NCI-H1930 (cell line): ENCODE measurements at places on chromosomes 12 and 14.
A peak's percentile ranks its signal among the peaks of the same experiment; 100 is the strongest.

- DNase-seq = no peak
Observed at GRCh38 chr14:53932966-53933365, 23.7 kb downstream of the BMP4 start.

DNA sequence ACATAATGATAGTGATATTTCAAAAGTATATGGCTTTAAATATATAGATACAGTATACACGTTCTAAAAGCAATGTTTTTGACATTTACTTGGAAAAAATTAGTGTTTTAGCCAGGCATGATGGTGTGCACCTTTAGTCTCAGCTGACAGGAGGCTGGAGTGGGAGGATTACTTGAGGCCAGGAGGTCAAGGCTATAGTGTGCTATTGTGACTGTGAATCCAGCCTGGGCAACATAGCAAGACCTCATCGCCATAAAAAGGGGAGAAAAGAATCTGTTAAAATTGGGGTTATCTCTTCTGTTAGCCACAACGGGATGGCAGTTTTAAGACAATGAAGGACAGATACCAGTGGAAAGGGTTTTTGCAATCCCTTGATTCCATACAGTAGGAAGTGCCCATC is 95.2 kb downstream of the PLEKHA5 start:
- DNase-seq = no peak

DNA sequence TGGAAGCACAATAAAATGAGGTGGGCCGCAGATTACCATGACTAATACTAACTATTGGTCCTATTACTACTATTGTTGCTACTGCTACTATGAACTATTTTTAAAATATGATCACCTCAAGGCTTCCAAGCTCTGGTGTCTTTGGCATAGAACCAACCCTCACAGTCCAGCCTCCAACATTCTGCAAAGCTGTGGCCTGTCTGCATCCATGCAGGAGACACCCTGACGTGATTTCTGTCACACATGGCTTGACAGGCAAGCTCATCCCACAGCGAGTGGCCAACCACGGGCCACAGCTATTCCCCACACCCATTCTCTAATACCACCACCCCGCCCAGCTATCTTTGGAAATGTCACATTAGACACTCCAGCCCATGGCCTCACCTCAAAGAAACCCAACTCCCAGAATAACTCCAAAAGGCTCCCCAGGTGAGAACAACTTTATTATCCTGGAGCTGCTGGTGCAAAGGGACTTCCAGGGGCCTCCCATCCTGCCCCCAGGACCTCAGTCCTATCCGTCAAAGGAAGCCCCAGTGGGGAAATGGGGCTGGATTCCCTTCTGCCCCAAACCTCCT is 14.4 kb downstream of the ISCU start:
- DNase-seq = no peak

GRCh38 chr12:3117144-3117581 is 40.0 kb downstream of the TSPAN9 start:
- DNase-seq = no peak

GRCh38 chr14:104741108-104741802 is 11.7 kb upstream of the SIVA1 start:
- no peak for DNase-seq

GRCh38 chr12:27480016-27480415 is 33.5 kb downstream of the SMCO2 start:
- DNase-seq = no peak

DNA sequence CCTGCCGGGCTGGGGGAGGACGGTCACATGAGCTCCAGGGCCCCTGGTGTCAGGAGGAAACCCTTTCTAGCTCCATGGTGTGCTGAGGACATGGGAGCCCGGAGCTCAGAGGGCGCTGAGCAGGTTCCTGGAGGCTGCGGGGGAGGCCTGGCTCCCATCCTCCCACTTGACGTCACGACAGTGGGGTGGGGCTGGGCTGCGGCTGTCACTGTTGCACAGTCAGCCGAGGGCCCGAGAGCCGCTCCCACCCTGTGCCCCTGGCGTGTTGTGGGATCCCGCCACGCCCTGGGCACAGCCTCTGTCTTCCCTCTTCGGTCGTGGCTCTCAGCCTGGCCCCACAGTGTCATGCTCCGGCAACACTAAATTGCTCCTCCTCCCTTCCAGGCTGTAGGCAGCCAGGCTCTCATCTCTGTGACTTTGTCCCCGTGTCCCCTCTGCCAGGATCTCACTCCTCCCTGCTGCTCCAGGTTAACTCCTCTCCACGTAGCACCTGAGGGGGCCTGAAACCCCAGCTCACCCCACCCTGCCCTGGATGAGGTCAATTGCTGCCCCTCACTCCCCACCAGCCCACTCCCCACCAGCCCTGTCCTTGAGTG is 33.0 kb downstream of the BEGAIN start:
- no peak for DNase-seq

- DNase-seq = no peak
Observed at GRCh38 chr12:58174316-58174715, 232.9 kb downstream of the ATP23 start.

- DNase-seq = no peak
Observed at GRCh38 chr14:91373591-91374254, 43.9 kb downstream of the CCDC88C start.

- no peak for DNase-seq
Observed at GRCh38 chr14:99148861-99149610, 123.0 kb downstream of the BCL11B start.

- no peak for DNase-seq
Observed at GRCh38 chr12:127726671-127727315, 540.2 kb upstream of the TMEM132C start.

DNA sequence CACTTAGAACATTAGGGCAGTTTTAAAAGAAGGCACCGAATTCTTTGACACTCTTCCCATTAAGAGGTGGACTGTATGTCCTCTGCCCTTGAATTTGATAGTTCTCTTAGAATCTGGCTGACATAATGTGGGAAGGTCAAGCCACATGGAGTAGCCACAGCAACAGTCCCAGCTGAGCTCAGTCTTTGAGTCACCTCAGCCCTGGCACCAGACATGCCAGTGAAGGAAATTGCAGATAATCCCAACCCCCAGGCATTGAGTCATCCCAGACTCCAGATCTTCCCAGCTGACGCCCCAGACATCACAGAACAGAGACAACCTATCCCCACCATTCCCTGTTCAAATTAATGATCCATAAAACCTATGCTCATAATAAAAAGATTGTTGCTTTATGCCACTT is 83.4 kb downstream of the GTF2A1 start:
- no peak for DNase-seq

- DNase-seq = no peak
Observed at GRCh38 chr14:96191841-96192462, 12.7 kb upstream of the BDKRB2 start.

- DNase-seq = no peak
Observed at GRCh38 chr12:12791756-12792369, 6.4 kb downstream of the APOLD1 start.

DNA sequence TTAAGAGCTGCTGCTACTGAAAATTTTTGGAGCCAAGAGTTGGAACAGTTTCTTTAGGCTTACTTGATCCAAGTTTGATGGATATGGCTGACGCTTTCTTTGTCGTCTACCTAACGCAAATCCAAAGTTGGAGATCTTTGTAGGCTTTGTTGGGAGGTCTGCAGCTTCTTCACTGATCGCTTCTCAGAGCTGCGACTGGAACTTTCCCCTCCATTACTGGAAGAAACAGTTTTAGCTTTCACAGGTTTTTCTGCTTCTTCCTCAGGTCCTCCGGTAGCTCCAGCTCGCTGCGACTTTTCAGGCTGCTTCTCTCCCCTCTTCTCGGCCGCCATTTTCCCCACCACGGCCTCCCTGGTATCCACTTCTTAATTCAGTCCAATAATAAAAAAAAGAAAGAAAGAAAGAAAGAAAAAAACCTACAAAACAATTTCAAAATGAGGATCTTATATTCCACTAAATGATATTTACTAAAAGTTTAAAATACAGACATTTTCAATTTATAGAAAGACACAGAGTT is 178.1 kb upstream of the HMGA2 start:
- no peak for DNase-seq

DNA sequence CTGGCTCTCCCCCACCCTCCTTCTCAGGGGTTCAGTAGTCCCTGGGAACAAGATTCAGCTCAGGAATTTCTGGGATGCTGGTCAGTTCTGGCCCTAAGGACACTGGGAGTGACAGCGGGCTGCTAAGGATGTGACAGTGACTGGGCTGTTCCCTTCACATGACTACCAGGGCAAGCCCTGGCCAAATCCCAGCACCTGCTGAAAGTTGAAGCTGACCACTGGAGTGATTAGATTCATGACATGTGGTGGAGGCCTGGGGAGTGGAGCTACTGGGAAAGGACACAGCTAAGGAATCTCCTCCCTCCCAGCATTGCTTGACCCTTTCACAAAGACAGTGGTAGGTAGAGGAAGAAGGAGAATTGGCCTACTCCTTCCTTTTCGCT is 204.9 kb downstream of the DAD1 start:
- no peak for DNase-seq

GRCh38 chr12:28583701-28584261 is 393.5 kb downstream of the CCDC91 start:
- no peak for DNase-seq

GRCh38 chr14:31954991-31955390 is 122.1 kb upstream of the ARHGAP5 start:
- DNase-seq = no peak

DNA sequence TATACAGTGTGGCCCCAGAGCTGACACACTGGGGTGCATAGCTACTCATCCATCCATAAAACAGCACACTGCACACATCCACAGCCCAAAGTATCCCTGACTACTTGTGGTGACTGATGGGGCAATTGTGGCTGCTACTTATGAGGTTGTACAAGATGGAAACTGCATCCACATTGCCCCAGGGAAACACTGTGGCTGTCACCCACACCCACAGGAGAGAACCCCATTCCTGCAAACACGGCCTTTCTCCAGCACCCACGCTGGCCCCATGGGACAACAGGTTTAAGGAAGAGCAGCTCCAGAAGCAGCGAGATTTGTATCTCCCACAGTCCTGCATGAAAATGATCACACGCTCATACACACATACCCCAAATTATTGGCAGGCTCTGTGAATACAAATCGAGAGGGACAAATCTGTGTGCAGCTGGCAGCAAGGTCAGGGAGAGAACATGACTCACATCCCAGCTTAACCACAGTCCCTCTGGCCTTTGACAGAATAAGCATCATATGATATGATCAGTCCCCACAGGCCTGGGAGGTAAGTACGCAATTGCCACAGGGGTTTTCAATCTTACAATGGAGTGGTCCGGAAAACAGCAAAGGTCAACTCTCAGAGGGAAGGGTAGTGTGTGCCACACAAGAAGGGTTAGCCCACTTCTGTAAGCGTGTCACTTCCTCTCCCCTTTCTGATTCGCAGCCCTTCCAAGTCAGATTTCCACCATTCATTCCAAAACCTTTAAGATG is 61.9 kb downstream of the ESR2 start:
- DNase-seq = no peak

DNA sequence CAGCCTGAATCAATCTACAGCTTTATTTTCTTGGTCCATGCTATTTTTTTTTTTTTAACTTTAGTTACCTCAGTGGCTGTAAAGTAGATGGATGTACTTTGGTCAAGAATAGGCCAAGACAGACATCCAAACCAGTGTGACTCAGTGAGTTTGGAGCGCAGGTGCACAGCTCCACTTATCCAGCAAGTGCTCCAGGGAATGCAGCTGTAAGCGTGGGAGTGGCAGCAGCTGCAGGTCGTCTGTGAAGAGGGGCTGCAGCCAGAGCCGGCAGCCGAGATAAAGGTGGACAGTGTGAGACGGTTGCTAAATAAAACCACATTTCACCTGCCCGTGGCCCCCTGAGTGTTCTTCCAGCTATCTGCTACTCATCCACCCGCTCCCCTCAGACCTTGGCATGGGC is 1018.7 kb downstream of the AACS start:
- no peak for DNase-seq

- no peak for DNase-seq
Observed at GRCh38 chr12:54126029-54126695, 62.6 kb downstream of the SMUG1 start.

DNA sequence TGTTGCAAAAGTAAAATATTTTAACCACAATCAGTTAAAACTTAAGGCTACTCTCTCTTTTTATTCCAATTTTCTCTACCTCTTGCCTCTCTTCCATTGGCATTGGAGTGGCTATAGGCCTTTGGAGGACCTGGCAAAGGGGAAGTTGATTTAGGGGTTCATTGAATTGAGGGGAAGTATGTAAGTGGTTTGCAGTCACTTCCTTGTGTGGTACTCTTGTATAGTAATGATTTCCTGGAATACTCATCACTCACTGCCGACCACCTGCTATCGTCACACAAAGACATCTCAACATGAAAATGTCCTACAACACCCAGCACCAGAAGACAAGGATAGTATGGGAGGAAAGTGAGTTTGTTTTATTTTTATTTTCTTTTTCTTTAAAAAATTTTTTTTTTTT is 45.7 kb upstream of the CPM start:
- no peak for DNase-seq

DNA sequence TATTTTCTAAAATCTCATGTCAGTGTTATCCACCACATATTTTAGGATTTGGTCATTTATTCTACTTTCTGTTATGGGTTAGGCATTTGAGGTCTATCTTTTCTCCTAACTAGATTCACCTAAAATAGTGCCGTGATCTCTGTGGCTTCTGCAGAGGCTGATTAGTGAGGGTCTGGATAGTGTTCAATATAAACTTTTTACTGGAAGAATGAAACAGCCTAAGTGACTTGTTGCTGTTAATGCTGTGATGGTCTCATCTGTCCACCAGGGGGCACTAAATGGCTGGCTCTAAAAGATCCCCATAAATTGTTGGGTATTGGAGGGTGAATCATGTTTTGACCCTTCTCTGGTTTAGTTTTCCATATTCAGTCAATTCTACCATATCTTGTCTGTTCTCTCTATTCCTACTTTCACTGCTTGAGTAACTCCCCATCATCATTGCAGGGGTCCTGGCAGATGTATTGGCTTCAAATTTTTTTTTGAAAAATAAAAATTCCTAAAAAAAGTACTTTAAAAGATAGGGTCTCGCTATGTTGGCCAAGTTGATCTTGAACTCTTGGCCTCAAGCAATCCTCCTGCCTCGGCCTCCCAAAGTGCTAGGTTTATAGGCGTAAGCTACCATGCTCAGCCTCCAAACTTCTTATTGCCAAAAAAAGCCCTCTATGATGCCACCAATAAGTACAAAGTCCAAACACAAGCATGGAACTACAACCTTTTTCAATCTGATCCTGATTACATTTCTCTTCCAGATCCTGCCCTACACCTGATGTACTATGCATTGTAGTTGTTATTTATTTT is 6.9 kb downstream of the PABPN1 start:
- DNase-seq = peak; percentile 28

DNA sequence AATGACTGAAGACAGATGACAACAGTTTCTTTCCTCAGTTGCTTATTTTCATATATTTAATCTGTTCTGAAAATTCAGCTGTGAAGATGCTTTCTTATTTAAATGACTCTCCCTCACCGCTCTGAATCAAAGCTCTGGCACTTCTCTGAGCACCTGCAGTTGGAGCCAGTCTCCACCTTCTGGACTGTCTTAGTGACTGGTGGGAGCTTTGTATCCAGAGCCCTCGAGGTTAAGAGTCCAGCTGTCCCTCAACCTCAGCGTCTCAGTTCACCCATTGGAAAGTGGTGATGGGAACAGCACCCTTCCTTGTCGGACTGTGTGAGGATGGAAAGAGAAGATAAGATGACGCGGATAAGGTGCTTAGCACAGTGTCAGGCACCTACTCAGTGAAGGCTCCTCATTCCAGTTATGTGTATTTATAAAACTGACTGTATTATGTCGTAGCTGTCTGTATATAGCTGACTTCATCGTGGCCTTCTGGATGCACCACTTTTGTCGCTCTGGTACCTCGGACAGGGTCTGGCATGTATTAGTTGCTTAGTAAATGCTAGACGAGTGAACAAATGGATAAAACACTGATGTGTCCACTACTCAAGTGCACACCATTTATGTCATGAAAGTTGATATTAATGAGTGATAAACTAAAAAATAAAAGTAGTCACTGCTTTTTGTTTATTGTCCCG is 34.5 kb downstream of the ELK3 start:
- no peak for DNase-seq
